Fibroblast of the conjunctiva (primary cell): ENCODE measurements at places on chromosomes 2 and 18.

DNA sequence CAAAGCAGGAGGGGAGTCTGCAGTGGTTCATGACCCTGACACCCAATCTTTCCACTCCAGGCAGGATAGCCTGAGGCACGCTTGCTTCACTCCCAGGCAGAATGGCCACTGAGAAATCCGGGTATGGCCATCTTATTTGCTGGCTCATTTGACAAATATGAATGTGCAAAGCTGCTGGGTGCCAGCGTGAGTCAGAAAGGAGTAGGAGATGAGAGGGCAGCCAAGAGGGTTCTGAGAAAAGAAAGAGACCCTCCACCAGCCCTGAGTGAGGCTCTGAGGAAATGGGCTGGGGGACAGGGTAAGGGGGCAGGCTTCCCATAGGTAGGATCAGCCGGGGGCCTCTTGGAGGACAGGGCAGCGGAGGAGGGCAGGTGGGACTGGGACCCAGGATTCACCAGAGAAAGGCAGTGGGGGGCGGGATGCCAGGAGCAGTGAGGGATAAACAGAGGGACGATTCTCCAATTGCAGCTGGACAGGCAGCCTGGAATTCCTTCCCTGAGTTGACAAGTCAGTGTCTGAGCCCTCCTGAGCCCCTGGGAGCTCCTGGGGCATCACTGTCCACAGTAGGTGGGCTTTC, 15.2 kb downstream of the RAMP1 start:
- DNase-seq = peak; percentile 43

DNA sequence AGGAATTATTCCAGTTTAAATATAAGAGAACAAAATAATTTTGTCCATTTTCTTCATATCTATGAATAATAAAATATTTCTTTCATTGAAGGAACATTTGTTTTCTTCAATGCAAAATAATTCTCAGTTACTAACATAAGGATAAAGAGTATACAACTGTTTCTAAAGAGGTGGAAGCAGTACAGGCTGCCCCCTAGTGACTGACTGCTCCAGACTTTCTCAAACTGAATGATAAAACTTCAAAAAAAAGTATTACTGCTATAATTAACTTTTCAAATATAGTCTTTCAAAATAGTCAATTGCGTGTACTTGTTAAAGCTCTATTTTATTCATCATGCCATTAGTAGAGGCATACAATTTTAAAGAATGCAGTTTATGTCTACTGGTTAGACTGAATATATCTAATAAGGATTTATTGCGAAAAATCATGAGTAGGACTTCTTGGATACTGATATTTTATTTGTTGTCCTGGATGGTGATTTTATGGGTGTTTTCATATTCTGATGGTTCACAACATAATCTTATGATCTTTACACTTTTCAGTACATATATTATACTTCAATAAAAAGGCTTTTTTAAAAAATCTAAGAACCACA, 100.1 kb downstream of the WDPCP start:
- DNase-seq = peak; percentile 28

DNA sequence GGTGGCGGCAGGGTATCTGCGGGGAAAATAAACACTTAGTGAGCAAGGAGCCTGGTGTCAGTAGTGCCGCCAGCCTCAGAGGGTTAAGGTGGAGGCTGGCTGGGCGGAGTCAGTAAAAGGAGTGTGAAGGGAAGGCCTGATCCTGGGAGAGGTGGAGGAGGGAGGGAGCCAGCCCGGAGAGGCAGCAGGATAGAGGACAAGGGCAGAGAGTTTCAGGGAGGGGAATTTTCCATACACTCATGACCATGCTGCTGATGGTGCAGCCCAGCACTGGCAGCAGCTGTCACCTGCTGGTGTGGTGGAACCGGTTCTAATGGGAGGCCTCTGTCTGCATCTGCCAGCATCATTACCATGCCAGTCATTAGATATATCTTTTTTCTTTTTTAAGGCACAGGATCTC, 2.0 kb upstream of the TEX44 start:
- DNase-seq = no peak

DNA sequence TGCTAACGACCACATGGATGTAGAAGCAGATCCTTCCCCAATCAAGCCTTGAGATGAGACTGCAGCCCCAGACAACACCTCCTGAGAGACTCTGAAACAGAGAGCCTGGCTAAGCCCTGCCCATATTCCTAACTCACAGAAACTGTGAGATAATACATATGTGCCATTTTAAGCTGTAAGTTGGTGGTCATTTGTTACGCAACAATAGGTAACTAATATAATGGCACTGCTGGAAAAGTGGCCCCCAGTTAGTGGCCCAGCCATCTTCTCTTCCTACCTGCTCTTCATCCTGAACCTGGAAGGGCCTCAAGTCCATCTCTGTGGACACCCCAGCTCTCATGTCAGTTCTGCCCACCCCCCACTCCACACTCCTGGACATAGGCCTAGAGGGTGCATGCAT, 144.0 kb downstream of the TMEM17 start:
- no peak for DNase-seq

GRCh38 chr2:29844713-29845326, 76.6 kb downstream of the ALK start:
- DNase-seq = no peak

- no peak for DNase-seq
These were observed 6.2 kb downstream of the STK39 start for GRCh38 chr2:168241208-168241607.

DNA sequence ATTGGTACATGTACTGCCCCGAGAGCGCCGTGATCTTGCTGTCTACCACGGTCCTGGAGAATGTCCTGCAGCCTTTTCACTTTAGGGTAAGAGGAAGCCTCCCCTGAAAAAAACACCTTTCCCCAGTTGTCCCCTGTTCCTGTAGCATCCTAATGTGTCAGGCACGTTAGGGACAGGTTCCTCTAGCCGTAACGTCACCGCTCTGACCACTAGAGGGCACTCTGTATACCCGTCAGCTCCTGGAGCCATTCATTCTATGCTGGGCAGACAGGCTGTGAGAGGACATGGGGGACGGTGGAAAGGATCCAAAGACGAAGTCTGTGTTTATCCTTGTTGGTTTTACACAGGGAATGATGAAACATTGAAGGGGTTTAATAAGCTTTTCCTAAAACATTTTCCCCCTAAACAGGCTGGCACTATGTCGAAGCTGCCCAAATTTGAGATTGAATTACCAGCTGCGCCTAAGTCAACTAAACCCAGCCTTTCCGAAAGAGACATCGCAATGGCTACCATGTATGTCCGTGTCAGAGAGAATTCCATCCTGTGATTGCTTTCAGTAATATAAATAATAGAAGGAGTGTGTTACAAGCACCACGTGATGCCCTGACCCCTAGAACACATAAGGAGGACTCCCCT, 12.7 kb downstream of the RMC1 start:
- peak; percentile 64 for DNase-seq

DNA sequence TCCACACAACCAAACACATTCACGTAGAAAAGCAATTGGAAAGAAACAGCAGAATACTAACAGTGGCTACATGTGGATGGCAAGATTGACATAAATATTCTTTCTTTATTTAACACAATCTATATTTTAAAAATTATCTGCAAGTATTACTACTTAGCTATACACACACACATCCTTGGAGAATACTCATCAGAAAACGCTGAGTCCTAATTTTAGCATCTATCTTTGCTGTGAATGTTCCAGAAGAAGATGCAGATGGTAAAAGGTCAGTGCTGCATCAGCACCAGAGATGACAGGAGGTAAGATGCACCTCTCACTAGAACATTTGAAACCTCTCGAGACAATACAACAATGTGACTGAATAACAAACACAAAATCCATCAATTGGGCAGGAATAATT, 148.5 kb downstream of the L3MBTL4 start:
- DNase-seq = no peak

GRCh38 chr18:45312555-45313126, 302.6 kb upstream of the SLC14A2 start:
- DNase-seq = no peak

DNA sequence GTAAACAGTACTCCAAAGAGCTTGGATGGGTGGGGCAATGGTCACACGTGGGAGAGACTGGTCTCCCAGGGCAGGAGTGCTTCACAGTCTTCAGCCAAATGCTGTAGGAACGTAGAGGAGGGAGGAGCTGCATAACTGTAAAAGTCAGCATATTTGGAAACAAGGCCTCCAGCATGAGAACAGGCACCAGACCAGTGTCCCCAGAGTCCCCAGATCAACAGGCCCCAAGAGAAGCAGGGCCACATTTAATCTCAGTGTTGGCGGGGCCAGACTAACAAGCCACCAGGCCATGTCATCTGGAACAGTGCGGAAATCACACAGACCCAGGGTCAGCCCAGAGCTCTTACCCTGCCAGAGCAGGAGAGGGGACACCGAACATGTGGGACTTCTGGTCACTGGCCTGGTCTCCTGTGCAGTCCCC, 63.2 kb downstream of the ADCY3 start:
- DNase-seq = no peak

GRCh38 chr2:207143215-207144172, 22.3 kb downstream of the KLF7 start:
- DNase-seq = no peak

GRCh38 chr18:58013241-58014211, 30.5 kb upstream of the NEDD4L start:
- DNase-seq = no peak

GRCh38 chr18:67400502-67401117, 115.9 kb downstream of the DSEL start:
- no peak for DNase-seq

DNA sequence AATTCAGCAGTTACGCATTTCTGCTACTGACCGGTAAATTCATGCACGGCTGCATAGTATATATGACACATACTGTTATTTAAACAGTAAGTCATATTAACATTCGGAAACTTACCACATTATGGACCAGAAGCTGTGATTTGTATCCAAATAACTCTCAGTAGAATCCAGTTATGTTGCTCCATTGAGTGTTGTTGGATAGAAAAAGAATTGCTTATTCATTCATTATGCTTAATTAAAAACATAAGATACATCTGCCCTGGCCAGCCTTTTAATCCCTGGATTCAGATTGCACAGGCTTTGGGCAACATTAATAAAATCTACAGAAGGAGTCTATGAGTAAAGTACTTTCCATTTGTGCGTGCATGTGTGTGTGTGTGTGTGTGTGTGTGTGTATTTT, 111.3 kb downstream of the CPS1 start:
- no peak for DNase-seq

GRCh38 chr2:240566203-240567136, 1.8 kb upstream of the RNPEPL1 start:
- peak; percentile 65 for DNase-seq
